NCI-H2171 treated with DMSO at 0.1 percent for 48 hours (cell line): ENCODE measurements at places on chromosomes 11 and 22.

- DNase-seq = no peak
Observed at GRCh38 chr22:45548991-45549761, 46.5 kb downstream of the FBLN1 start.

GRCh38 chr22:44520465-44521094, 22.5 kb upstream of the RTL6 start:
- DNase-seq = no peak

DNA sequence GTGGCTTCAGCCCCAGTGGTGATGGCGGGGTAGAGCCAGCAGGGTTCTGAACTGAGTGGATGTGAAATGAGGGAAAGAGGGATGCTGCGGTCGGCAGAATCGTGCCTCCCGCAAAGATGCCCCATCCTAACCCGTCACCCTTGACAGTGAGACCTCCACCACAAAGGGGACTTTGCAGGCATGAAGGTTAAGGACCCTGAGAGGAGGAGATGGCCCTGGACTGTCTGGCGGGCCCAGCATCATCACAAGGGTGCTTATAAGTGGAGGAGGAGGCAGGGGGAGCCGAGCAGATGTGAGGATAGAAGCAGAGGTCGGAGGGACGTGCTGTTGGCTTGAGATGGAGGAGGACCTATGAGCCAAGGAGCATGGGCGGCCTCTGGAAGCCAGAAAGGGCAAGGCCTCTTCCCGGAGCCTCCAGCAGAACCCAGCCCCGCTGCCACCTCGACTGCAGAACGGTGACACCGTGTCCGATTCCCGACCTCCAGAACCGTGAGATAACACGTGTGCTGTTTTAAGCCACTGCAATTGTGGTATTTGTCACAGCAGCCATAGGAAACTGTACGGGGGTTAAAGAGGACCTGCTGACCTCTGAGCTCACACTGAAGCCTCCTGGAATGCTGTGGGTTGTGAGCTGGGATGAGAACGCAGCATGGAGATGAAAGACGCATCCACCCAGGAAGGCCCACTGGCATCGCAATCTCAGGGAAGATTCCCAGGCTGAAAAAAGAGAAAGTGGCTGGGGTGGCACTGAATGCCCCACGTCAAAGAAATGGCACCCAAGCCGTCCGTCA, 10.9 kb downstream of the LINC01488 start:
- DNase-seq = no peak

DNA sequence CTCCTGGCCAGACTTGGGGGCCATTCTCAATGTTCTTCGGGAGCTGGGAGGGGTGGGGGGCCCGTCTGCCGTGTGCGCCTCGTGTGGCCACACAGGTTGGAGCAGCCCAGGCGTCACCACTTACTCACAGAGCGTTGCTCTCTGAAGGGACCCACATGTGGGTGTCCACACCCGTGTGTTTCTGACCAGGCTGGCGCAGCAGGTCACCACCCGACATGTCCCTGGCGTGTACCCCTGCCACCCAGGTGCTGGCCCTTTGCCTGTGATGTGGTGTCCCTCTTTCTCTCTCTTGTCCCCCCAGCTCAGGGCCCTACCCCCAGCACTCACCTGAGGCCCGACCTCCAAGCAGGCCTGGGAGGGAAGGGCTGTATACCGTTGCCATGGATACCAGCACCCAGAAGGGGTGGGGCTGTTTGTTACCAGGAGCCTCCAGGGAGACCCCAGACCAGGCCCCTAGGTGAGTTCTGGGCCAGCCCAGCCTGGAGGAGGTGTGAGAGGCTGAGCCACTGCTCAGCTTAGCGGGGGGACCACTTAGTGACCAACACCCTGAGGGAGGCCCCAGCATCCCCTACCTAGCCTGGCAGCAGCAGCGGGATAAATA, 1.4 kb downstream of the LMNTD2 start:
- no peak for DNase-seq

DNA sequence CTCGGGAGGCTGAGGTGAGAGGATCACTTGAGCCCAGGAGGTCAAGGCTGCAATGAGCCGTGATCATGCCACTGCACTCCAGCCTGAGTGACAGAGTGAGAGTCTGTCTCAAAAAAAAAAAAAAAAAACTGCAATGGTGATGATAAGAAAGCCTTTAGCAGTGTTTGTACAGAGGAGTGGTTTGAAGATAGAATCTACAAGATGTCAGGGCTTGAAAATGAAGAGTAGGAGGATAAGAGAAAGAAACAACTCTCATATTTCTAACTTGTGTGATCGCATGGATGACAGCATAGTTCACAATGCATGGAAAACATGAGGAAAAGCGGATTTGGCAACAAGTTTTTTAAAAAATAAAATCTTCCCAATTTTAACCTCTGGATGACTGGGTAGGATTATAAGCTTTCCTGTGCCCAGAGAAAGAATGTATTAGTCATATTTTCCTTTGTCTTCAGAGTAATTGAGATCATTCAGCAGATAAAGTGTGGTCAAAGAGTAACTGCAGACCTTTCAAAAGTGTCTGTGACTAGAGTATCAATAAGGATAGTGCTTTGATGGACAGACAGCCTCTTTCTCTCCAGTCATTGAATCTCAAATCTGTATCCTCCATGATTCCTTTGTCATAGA, 328.1 kb downstream of the CASP12 start:
- no peak for DNase-seq

DNA sequence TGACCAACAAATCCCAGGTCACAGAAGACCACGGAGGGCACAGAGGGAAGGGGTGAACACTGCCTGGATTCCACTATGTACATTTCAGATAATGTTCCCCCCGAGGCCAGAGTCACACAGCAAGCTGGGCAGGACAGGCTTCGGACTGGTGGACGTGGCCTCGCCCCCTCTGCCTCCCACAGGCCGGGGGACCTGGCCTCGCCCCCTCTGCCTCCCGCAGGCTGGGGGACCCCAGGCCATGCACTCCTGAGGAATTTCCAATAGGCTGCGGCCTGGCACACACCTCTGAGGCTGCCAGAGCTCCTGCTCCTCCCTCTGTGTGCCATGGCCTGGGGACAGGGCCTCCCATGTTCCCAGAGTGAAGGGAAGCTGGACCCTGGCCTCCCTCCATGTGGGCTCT, 1352.8 kb downstream of the BRD1 start:
- no peak for DNase-seq

GRCh38 chr11:1480191-1480554, 6.4 kb downstream of the MOB2 start:
- no peak for DNase-seq

DNA sequence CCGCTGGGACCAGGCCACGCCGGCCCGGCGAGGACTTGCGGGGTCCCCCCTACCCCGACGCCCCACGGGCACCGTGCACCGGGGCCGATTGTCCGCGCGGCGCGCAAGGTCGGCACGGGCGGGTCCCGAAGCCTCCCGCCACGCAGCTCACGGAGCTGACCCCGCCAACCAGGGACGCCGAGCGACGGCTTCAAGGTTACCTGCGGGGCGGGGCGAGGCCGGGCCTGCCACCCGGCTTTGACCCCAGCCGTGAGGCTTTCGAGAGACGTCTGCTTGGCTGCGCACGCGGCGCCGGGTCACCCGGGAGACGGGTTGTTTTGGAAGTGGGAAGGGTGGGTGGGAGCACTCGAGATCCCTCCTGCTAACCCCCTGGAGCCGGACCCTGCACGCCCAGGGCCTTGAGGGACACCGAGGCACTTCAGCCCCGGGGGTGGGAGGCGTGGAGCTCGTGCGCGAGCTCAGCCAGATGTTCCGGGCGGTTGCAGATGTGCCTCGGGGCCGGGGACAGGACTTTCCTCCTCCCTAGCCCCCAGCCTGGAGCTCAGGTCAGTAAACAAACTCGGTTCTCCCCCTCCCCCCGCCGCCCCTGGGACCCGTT, 3.2 kb upstream of the WNT11 start:
- no peak for DNase-seq

DNA sequence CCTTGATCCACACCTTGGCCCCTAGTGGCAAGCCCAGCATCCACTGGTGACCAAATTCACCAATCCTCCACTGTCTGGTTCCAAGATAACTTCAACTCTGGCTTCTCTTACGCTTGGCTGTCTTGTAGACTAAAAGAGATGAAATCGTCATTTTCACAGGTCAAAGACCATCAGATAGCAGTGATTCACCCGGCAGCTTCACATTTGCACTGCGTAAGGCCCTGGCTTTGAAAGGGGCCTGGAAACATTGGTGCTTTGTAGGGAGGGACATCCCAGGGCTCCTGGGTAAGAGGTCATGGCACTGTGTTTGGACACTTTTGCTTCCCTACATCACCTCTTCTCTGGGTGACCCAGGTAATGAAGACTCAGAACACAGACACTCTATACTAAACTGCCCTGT, 30.1 kb upstream of the FADD start:
- no peak for DNase-seq

DNA sequence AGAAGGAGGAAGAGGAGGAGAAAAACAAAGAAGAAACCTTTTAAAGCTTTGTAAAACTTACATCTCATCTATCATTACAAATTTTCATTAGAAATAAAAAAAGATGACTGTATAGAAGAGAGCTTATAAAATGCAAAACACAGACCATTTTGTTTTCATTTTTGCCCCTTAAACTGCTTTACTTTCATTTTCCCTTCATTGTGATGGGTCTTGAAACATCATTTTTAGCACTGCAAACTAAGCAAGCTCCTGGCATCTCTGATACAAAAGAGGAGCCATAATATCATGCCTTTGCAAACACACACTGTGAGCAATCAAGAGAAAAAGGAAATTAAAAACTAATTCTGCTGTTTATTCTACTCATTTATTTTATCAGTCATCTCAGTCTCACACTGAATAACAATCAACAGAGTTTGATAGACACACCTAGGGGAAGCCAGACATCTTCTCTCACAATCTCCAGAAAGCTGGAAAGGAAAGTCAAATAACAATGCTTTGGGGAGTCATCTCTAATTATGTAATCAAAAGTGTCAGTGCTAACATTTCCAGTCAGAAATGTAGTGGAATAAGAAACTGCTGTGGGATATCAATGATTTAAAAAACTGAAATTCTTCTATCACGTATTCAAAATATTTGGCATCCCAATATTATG, 467.7 kb upstream of the FAT3 start:
- no peak for DNase-seq

DNA sequence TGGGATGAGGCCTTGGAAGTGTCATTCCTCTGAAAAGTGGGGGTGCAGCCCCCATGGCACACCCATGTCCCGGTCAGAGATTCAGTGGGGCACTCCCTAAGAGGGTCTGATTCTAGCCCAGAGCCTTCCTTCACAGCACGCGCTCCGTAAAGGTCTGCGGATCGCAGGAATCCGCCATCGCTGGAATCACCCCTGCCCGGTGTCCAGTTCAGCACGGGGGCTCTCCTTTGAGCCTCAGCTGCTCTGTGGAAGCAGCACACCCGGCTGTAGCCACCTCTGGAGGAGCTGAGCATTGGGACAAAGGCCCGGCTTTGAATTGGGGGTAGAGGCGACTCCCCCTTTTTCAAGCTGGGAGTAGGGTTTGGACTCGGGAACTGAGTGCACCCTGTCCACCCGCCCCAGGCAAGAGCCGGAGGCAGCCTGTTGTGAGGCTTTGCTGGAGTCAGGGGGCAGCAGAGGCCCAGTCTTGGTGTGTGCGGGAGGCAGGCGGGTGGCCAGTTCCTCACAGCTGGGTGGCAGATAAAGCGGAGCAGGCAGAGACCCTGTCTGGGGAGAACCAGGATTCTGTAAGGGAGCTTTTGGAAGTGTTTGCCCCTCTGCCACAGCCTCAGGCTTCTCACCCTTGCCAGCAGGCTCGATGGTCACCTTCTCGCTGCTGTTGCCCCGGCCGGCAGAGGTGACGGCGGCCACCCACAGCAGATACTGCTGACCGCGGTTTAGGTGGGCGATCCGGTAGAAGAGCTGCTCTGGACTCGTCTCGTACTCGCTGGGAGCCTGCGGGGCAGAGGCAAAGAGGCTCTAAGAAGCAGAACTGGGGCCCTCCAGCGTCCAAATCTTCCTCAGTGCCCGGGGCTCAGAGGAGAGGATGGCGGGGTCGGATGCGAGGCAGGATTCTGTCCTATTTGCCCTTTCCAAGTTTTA, 115.9 kb downstream of the CEP164 start:
- DNase-seq = peak; percentile 8

GRCh38 chr11:80163441-80163840, 722.6 kb upstream of the TENM4 start:
- no peak for DNase-seq

- no peak for DNase-seq
Observed at GRCh38 chr11:2138431-2139122, 612 bp downstream of the IGF2 start.

- no peak for DNase-seq
Observed at GRCh38 chr11:120749395-120749794, 237.8 kb downstream of the GRIK4 start.

- DNase-seq = no peak
Observed at GRCh38 chr22:46023558-46023981, 46.6 kb upstream of the WNT7B start.

DNA sequence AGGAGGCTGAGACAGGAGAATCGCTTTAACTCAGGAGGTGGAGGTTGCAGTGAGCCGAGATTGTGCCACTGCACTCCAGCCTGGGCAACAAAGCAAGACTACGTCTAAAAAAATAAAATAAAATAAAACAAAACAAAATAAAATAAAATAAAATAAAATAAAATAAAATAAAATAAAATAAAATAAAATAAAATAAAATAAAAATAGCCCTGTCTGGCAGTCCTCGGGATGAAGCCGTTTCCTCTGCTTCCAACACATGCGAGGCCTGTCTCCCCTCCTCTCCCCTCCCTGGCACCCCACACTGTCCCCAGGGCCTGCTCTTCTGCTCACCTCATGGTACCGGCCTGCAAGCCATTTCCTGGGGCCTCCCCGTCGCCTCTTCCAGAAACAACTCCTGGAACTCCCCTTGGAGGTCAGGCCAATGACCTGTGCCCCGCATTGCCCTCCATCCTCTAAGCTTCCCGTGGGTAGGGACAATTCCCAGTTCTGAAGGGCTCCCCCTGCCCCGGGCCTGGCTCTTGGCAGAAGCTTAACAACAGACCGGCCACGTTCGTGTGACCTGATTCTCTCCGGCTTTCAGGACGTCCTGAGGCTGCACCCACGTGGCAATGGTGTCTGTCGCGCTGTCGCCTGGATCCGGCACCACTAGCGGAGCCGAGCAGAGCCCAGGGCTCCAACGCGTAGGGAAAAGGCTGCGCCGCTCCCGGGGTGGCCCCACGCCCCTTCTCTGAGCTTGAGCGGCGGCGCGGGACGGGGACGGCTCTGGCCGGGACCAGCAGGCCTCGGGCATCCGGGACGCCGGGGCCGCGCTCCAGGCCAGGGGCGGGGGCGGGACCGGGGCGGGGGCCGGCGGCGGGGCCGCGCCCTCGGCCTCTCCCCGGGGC, 456 bp upstream of the PARVB start:
- DNase-seq = no peak

GRCh38 chr11:78350646-78351165, 66.9 kb downstream of the GAB2 start:
- DNase-seq = no peak

DNA sequence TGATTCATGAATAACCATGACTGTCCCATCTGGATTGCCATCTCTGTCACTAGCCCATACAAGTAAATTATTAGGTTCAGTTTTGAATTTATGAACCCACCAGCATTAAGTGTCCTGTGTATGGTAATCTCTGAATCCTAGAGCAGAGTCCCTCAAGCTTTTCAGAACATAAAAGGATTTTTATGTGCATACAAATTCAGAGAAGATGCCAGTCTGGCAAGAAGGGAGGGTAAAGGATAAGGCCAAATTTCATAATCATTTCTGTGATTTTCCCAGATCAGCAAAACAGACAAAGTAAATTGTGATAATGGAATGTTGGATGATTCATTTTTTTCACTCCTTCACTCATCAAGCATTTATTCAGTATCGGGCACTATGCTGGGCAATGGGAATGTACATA, 371.1 kb upstream of the ARHGAP42 start:
- no peak for DNase-seq
